A549 treated with DMSO at 1 μM for 4 hours (cell line): ENCODE measurements at places on chromosomes 2 and 18. TPM values are rescaled to one million over a fixed set of nuclear protein-coding genes. Genes with fewer than 3 reads are reported as not detected.

The SKOR2 gene
- total RNA-seq = not detected in 5 replicates

The RNF125 gene
- 0.24 to 0.53 TPM (median 0.35 TPM) in 5 replicates for total RNA-seq

The IL36A gene
- total RNA-seq = not detected in 5 replicates

The PPP4R1 gene
- total RNA-seq = 39.2 to 49.2 TPM (median 42.7 TPM) in 5 replicates

The TWIST2 gene
- 10.1 to 20.6 TPM (median 18.8 TPM) in 5 replicates for total RNA-seq

The TSPYL6 gene
- not detected in 5 replicates for total RNA-seq

The CENPO gene
- 46.0 to 56.8 TPM (median 48.5 TPM) in 5 replicates for total RNA-seq

The FNDC4 gene
- total RNA-seq = 3.3 to 5.0 TPM (median 4.2 TPM) in 5 replicates

The NEU2 gene
- total RNA-seq = not detected in 5 replicates

The BOK gene
- 22.6 to 33.2 TPM (median 30.6 TPM) in 5 replicates for total RNA-seq

The SPDYA gene
- 0.15 to 0.39 TPM (median 0.20 TPM) in 5 replicates for total RNA-seq

The ATP6V1B1 gene
- total RNA-seq = 1.6 to 3.8 TPM (median 1.8 TPM) in 5 replicates

The SLC23A3 gene
- total RNA-seq = 0.57 to 1.4 TPM (median 0.70 TPM) in 5 replicates

The MGAT4A gene
- total RNA-seq = 0.78 to 1.7 TPM (median 1.3 TPM) in 5 replicates

The LIPG gene
- 0.10 to 0.44 TPM (median 0.23 TPM) in 5 replicates for total RNA-seq

The RSAD2 gene
- 0.15 to 0.62 TPM (median 0.34 TPM) in 5 replicates for total RNA-seq

The IL36G gene
- total RNA-seq = not detected in 5 replicates

The SETBP1 gene
- 0.65 to 0.87 TPM (median 0.79 TPM) in 5 replicates for total RNA-seq

The ALPG gene
- 0.07 to 0.15 TPM (median 0.13 TPM) in 4 of 5 replicates, not detected in the other for total RNA-seq

The UGT1A5 gene
- total RNA-seq = 0.04 TPM in 1 of 5 replicates, not detected in the others

The PIKFYVE gene
- 5.9 to 9.5 TPM (median 9.0 TPM) in 5 replicates for total RNA-seq

The DIPK1C gene
- total RNA-seq = not detected in 5 replicates

The RAX gene
- not detected in 5 replicates for total RNA-seq
